Stimulated activated CD4-positive, alpha-beta T cell treated with anti-CD3 and anti-CD28 coated beads, Interleukin-1b, Interleukin-23, amount 100 ng/mL, for 48 hours (primary cell): ENCODE measurements at places on chromosomes 16 and 17.

DNA sequence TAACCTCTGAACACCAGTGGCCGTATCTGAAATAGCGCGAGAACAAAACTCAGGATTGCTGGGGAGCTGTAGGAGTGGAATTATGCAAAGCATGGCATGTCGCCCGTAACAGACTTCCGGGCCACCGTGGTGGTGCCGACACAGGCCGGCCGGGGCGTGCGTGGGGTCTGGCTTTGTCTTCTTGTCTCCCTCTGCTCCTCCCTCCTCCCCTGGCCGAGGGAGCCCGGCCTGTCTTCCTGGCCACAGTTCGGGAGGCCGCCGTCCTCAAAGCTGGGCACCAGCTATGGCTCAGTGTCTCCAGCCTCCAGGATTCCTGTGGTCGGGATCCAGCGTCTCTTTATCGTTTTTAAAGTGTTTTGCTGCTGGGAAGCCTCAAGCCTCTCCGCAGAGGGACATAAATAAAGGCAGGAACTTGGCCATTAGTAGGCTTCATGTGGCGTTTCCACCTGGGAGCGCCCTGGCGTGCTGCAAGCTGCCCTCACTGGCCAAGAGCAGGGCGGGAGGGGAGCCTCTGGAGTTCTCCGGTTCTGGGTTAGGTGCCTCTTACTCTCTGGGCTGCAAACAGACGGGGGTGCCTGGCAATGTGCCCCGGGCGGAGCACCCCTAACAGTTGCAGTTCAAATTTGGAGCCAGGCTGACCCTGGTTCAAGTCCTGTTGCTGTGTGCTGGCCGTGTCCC, 22.0 kb upstream of the NPTX1 start:
- no peak for DNase-seq

GRCh38 chr16:86455116-86455515, 55.2 kb upstream of the FOXF1 start:
- no peak for DNase-seq

GRCh38 chr17:72510351-72511016, 389.7 kb downstream of the SOX9 start:
- no peak for DNase-seq

DNA sequence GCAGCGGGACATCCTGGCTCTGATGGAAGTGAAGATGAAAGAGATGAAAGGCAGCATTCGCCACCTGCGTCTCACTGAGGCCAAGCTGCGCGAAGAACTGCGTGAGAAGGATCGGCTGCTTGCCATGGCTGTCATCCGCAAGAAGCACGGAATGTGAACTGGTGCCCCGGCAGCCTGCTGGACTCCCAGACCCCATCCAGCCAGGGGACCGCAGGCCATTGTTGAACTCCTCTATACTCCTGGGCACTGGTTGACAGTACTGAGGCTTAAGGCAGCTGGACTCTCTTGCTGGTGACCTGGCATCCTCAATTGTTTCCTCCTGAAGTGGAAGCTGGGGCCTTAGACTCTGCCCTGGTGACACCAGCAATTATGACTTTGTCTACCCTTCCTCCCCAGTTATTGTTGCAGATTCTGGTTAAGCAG, 1.2 kb downstream of the THAP11 start:
- no peak for DNase-seq

DNA sequence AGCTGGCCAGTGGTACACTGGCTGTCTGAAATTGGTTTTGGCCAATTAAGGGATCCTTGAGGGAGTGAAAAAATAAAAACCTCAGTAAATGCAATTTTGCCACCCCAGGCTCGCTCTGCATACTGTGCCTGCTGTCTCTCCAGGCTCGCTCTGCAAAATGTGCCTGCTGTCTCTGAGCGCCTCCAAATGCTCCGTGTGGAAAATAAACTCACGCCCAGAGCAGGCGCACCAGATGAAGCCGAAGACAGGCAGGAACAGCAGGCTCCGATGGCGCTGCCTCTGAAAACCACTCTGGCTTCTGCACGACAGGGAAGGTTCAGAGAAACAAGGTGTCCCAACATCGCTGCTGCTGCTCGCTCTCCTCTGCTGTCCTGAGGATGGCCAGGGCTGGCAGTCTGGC, 29.1 kb downstream of the SNN start:
- no peak for DNase-seq
